ENCODE measurements at places on chromosomes 5 and 9.

DNA sequence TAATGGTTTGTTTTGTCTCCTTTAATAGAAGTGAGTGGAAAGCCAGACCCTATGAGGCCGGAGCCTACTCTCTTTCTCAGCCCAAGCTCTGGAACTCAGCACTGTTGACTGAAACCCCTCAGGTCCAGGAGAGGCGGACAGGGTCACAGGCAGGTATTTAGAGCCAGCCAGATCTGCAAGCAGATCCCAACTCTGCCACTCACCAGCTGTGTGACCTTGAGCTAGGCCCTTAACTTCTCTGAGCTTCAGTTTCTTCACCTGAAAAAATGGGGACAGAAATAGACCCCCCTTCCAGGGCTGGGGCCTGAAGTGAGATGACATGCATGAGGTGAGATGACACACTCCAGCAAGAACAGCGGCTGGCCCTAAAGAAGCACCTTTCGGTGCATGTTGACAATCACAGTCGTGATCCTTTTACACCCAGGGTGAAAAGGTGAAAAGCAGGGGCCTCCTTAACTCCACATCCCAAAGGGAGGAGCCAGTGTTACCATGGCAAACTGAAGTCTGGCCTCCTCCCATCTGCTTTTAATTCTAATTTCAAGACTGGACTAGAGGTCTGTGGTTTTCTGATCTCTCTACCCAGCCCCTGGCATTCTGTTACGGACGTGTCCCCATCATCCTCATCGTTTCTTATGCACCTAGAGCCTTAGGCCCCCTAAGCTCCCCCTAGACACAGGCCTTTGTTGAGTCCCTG is 27.2 kb downstream of the MORN5 start:
- no peak for DNase-seq

DNA sequence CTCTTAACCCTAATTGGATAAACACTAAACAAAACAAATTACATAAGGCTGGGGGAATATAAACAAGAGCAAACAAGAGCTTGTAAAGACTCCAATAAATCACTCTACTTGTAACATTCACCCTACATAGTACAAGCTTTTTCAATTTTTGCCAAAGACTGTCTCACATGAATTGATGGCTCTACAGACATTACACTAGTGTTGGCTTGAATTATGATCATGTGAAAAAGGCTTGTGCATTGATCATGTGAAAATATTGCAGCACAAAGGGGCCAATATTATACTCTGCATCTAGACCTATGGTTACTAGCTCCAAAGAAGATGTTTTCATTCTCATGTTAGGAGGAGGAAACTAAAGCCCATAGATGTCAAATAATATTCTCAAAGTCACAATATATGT is 212.6 kb downstream of the MCTP1 start:
- no peak for DNase-seq

DNA sequence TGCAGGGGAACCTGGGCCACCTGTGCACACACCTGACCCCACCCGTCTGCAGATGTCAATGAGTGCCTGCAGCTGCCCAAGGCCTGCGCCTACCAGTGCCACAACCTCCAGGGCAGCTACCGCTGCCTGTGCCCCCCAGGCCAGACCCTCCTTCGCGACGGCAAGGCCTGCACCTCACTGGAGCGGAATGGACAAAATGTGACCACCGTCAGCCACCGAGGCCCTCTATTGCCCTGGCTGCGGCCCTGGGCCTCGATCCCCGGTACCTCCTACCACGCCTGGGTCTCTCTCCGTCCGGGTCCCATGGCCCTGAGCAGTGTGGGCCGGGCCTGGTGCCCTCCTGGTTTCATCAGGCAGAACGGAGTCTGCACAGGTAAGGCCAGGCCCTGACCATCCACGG is 14.5 kb upstream of the ASS1 start:
- no peak for DNase-seq

DNA sequence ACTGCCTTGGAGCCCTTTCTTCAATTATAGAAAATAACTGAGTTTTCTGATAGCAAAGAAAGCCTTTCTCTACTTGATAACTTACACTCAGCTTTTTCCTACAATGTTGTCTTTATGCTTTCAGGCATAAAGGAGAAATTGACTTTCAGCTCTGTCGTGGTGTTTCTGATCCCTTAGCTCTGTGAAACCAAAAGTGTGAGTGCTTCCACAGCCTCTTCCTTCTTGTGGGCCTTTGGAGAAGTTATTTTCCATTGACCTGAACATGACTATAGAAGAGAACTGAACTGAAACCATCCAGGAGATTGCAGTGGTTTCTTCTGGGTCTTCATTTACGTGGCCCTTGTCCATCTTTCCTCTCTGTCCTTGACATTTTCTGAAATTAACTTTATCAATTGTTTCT is 59.5 kb upstream of the EQTN start:
- DNase-seq, result no peak

DNA sequence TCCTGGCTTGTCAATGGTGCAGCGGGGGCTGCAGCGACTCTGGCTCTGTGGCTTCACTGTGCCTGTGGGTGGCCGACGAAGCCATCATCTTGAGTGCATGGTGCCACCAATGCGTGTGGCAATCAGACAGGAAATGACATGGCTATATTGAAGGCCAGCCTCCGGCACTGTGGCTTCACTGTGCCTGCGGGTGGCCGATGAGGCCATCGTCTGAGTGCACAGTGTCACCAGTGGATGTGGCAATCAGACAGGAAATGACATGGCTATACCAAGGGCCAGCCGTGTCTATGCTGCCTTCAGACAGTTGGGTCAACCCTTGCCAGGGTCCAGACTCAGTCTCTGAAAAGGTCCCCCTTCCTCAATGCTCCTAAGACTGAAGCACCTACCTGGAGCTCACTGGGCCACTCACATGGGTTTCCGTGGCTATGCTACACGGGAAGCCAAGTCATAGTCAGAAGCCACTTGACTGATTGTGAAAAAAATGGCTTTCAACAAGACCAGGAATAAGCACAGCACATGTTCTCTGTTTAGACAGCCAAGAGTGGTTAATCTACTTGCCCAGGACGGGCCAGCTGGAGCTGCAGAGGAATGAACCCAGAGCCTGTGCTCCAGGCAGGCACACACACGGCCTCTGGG is 67.5 kb upstream of the S1PR3 start:
- no peak for DNase-seq
